ENCODE measurements at places on chromosomes 3 and 15.

DNA sequence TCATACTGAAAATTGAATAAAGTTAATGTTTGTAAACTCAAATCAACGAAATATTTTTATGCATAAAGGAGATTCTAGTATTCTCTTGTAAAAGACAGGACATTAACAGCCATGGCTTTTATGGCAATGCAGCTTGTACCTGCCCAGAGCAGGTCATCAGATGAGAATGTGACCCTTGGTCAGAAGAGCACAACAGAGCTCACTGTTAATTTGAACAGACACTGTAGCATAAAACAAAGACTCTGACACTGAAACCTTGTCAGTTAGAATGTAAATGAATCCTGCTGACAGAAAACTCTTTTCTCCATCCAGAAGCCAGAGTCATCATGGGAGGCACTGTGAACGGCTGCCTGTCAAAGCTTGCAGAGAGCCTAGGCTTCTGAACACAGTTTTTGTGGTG, 410.6 kb downstream of the RAP2B start:
- DNase-seq, result no peak

- DNase-seq, result no peak
Observed at GRCh38 chr15:77737238-77738037, 104.7 kb upstream of the LINGO1 start.

DNA sequence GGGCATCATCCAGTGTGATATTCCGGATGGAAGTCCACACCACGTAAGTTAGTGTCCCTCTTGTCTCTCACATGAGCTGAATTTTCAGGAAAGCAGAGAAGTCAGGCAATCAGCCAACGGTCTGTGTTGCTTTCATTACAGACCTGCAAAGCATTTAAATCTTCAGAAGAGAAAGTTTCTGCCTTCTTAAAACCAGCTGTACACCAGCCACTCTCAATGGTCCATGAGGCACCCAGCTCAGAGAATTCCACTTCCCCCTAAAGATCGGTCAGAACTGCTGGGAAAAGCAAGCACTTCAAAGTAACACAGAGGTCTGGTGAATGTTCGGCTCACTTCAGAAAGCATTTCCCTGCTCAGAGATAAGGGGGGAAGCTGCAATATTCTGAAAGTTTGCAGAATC, 903.7 kb downstream of the EPHA3 start:
- DNase-seq, result no peak

DNA sequence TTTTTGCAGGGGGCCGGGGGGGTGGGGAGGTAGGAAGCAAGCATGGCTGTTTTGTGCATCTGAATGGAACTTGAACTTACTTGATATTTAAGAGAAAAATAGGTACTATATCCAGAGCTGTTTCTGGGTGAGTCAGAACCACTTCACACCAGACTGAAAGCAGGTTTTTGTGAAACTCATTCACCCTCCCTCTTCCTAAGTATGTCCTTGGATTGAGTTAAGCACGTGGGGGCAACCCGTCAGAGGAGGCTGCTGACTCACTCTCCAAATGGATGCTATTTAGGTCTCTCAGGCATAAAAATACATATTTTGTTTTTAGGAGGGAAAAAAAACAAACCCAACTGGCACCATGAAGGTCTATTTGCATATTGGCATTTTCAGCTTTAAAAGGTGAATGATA, 270.3 kb downstream of the RYR3 start:
- no peak for DNase-seq

DNA sequence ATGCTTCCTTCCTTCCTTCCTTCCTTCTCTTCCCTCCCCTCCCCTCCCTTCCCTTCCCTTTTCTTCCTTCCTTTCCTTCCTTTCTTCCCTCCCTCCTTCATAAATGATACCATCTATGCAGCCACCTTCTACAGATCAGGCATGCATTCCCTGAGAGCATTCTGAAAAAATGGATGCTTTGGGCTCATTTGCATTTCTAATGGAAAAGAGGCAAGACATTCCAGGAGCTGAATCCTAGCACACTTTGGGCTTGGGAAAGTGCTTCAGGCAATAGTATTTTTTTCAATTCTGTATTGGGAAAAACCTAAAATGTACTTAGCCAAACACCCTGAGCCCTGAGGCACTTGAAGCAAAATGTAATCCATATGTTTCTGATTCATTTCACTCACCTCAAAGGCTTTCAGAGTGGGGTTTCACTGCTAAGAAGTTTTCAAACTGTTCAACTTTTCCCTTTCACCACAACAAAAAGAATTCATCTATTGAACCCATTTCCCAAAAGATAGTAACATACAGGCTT, 220.1 kb upstream of the RORA start:
- no peak for DNase-seq

DNA sequence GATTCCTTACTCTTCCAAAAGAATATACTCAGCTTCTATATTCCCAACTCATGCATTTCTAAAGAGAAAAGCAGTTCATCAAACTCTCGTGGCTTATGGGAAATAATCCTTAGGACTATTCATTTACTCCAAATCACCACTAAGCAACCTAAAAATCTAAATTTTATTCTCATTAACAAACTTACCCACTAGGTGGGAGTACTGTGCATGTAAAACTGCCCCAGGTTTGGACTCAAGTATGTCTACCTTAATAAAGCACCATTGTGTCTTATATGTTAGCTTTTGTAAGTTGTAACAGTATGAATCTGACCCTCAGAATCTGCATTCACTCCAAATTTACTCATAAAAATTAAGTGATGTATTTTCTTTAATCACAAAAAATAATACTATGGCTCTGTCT, 25.3 kb downstream of the RAD18 start:
- no peak for DNase-seq

GRCh38 chr3:122918576-122919290, 108.8 kb downstream of the SEMA5B start:
- DNase-seq, result no peak

DNA sequence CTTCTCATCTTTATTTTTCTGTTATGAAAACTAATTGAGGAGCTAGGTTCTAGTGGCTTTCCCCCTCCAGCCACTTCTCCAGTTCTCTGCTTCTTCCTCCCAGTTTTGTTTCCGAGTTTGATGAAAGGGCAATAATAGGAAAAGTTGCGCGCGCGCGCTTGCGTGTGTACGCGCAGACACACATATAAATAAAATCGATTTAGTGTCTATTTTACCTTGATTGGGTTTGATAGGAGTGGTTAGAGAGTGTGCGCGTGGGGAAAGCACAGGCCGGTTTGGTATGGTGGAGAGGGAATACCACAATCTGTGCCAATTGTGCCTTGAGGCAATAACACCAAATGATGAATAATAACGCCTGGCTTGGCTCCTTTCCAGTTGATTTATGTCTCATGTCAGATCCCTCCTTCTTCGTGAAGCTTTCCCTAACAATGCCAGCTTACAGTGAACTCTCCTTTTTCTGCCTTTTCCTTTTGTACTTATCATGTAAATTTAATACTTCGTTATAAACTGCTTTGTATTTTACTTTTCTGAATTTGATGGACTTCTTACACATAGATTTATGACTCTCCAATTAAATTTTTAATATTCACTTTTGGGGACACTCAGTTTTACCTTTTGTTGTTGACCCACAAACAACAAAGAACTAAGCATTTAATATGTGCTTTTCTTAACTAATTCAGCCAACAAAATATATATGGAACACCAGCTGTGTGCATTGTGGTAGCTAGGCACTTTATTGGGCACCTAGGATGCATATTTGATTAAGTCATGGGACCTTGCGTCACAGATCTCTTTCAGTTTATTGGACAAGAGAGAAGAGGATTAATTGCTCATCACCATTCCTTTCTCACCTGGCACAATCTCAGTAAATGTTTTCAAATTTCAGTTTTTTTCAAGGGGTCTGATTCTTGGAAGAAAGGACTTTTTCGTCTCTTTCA, 1.7 kb downstream of the TIPARP start:
- no peak for DNase-seq
